ENCODE measurements at places on chromosomes 6 and 20.
A peak's percentile ranks its signal among the peaks of the same experiment; 100 is the strongest.

DNA sequence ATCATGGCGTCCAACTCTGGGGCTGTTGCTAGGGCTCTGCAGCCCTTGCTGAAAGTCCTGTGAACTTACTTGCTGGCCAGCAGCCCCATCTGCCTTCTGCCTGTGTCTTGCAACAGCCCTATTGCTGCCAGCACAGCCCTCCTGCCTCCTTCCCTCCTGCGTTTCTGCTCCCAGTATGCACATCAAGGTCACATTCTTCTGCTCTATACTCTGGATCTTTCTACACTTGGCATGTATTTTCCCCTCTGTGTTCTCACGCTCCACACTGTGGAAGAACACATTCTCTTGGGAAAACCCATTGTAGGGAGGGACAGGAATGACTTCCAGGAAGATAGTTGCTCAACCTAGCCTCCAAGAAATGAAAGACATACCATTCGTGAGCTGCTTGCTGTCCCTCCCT lies 80.9 kb upstream of the PHACTR2 start:
- no peak for DNase-seq

- peak; percentile 75 for DNase-seq
Observed at GRCh38 chr20:49979030-49979832, 3.5 kb upstream of the SNAI1 start.

DNA sequence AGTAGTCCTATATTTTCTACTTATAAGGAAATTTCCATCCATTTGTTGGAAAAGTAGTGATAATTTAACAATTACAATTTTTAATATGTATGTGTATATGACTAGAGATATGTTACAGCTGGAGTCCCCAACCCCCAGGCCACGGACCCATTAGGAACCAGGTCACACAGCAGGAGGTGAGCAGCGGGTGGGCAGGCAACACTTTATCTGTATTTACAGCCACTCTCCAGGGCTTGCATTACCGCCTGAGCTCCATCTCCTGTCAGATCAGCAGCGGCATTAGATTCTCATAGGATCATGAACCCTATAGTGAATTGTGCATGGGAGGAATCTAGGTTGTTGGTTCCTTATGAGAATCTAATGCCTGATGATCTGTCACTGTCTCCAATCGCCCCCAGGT lies 46.8 kb downstream of the TRDN start:
- no peak for DNase-seq

- no peak for DNase-seq
Observed at GRCh38 chr20:38209054-38209675, 44.1 kb upstream of the TGM2 start.

DNA sequence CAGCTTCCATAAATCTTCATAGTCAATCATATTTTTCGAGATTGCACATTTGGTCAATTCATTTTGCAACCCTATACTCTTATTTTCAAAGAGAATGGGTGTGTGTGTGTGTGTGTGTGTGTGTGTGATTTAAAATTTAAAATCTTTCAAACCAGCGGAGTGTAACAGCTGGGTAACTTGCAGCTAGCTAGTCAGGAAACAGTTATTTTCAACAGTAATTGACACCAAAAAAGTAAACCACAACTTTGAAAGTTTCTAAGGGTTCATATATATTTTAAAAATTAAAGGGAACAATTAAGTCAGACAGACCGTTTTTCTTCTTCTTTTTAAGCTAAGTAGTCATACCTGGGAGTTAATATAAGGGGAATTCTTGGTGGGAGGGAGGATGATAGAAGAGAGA lies 57.0 kb downstream of the PRR18 start:
- no peak for DNase-seq

- no peak for DNase-seq
Observed at GRCh38 chr20:7601431-7601830, 338.8 kb downstream of the HAO1 start.

DNA sequence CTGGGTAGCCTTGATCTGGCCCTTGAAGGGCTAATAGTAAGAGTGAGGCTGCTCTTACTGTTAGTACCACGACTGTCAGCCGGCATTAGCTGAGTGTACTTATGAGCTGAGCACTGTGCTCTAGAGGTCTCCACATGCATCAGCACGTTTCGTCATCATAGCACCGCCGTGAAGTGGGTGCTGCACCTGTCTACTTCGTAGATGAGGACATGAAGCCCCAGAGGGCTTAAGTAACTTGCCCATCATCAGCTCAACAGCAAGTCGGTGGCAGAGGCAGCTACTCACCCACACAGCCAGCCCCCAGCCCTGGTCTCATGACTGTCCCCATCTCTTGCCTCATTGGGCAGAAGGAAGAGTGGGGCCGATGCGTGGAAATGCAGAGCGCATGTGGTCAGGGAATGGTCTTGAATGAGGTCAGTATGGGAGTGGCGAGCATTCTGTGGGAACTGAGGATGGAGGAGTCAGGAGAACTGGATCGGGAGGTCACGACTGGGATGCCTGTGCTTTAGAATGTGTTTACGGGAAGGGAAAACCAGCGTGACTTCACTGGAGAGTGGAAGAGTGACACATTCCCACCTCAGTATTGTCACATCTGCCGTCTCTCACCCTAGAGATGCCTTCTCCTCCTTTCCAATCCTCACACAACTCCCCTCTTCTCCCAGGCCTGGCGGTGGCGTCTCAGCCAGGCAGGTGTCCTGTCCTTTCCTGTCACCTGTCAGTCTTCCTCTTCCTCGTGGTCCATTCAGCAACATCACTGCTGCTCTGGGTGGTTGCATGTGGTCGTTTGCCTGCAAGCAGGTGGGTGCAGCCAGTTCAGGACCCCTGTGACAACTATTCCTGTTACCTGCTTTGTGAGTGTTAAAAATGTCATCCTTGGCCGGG lies 6.0 kb downstream of the SYTL3 start:
- DNase-seq, result no peak

DNA sequence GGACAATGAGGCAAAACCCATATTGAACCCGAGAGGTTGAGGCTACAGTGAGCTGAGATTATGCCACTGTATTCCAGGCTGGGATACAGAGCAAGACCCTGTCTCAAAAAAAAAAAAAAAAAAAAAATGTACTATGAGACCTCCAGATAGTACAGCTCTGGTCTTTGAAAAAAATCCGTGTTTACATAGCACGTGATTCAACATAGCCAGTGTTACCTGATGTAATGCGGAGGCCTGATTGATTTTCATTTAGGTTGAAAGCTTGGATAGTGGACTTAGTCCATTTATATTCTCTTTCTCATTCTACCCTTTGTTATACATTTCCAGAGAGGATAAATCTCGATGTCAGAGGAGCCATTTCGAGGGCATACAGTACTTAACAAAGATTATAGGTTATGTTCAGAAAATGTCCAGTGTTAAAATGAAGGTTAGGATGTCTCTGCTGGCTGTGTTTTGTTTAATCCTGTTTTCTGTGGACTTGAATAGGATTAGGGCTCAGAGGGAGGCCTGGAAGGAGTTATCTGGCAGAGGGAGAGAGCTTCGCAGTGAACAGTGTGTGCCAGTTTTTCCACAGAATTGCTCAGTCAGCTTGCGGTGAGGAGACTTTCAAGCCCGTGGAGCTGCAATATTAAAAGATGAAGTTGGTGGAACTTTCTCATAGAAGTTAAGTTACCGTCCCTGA lies 33.9 kb upstream of the BCLAF1 start:
- no peak for DNase-seq

GRCh38 chr6:45310118-45310788 lies 17.9 kb upstream of the RUNX2 start:
- no peak for DNase-seq

DNA sequence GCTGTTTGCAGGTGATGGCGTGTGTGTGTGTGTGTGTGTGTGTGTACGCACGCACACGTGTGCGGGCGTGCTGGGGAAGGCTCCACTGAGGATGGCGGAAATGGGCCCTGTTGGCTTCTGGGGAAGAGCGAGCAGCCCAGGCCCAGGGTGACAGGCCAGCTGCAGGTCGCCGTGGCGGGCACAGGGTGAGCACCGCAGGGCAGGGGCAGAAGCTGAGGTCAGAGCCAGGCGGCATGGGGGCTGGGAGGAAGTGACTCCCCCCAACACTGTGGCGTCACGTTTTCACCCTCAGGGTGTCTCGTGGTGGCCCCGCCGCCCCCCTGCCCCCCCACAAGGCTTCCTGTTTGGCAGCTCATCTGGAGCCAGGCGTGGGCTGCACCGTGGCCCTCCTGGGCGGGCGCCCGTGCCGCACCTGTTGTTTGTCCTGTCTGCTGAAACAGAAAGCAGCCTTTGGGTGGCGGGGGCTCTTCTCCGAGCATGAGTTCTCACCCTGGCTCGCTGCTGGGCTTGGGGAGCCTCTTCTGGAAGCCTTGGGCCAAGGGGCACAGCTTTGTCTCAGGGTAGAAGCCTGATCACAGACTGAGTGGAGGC lies 7.1 kb downstream of the RBM38 start:
- DNase-seq, result no peak

DNA sequence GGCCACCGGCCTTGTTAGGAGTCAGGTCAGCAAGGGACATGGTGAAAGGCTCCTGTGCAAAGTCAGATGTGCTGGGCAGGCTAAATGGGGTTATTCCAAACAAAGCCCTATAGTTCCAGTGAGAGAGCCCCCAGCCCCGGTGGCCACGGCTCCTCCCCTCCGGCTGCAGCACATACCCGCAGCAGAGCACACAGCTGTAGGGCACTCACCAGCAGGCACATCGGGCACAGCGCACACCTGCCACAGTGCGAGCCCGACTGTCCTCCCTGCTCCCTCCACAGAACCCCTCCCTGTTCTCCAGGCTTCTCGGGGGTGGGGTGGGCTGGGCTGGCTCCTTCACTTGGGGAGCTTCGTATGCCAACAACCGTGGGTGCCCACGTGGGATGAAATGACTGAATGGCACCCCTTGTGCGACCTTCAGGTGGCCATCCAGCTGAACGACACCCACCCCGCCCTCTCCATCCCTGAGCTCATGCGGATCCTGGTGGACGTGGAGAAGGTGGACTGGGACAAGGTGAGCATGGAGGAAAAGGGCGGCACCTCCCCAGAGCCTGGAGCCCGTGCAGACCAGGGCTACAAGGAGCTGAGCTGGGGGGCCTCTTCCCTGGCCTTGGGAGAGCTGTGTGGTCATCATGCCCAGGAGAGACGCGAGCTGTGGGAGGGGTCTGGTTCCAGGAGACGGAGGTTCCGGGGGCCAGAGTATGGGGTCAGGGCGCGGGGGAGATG lies 30.9 kb downstream of the PYGB start:
- DNase-seq, result no peak

GRCh38 chr6:72936766-72937559 lies 288.3 kb downstream of the KHDC1L start:
- DNase-seq, result no peak

GRCh38 chr20:19727251-19727847 lies 30.7 kb upstream of the RIN2 start:
- no peak for DNase-seq

GRCh38 chr6:107656883-107657282 lies 167.0 kb downstream of the SOBP start:
- no peak for DNase-seq

GRCh38 chr6:164396071-164397047 lies 913.0 kb downstream of the C6orf118 start:
- no peak for DNase-seq

- no peak for DNase-seq
Observed at GRCh38 chr20:2705931-2706645, 13.5 kb downstream of the EBF4 start.

DNA sequence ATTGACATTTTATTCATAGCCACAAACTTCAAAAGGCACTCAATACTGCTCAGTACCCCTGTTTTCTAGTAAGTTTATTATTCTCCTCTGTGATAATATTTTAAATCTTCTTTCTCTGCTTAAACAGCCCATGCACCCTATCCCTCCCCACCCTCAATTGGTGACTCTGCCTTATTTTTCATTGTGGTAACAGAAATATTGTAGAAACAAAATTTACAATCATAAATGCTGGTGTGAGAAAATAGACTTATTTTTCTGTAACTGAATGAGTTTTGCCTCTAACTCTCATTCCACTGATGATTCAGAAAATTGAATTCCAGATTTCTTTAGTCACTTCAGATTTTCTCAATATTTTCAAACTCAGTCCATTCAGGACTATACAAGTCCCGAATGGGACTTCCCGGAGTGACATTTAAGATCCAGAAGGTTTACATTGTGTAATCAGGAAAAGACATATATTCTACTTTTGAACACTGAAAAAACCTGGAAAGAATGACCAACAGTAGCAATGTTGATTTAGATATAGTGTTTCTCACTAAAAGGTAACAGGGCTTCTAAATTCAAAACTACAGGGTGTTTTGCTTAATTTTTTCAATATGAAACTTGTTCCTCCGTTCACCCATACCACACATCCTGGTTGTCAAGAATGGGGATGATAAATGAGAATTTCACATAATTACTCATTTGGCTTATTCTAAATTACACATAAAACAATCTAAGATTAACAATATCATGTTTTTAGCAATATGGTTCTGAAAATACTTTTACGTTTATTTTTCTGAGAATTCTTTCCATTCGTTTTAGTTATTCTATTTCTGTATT lies 34.8 kb upstream of the UST start:
- DNase-seq, result no peak

- no peak for DNase-seq
Observed at GRCh38 chr20:48489046-48489463, 338.7 kb downstream of the PREX1 start.

- DNase-seq, result no peak
Observed at GRCh38 chr6:128350416-128351254, 169.8 kb downstream of the PTPRK start.

GRCh38 chr6:152983637-152984512 lies 1.0 kb upstream of the FBXO5 start:
- peak; percentile 90 for DNase-seq

GRCh38 chr6:56843476-56844349 lies 111.2 kb upstream of the BEND6 start:
- peak; percentile 80 for DNase-seq

GRCh38 chr6:87436435-87436834 lies 28.7 kb downstream of the CFAP206 start:
- no peak for DNase-seq

DNA sequence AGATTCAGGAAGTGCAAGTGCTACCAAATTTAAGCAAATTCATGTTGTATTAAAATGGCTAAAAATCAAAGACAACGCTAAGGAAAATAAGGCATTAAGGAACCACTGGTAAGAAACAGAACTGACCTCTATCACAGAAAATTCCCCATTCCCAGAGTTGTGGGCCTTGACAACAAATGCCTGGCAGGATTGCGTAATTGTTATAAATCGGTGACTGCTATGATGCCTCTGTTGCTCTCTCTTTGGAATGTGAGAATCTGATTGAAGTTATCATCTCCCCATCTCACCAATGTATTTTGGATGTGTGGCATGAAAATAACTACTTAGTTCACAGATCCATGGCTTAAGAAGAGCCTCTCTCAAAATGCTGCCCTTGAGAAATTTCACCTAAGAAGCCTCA lies 257.3 kb downstream of the OGFRL1 start:
- no peak for DNase-seq

GRCh38 chr6:111558690-111559187 lies 46.9 kb downstream of the TRAF3IP2 start:
- DNase-seq, result no peak

All from NCI-H1930 (cell line).